ENCODE measurements at places on chromosomes 4 and X.

DNA sequence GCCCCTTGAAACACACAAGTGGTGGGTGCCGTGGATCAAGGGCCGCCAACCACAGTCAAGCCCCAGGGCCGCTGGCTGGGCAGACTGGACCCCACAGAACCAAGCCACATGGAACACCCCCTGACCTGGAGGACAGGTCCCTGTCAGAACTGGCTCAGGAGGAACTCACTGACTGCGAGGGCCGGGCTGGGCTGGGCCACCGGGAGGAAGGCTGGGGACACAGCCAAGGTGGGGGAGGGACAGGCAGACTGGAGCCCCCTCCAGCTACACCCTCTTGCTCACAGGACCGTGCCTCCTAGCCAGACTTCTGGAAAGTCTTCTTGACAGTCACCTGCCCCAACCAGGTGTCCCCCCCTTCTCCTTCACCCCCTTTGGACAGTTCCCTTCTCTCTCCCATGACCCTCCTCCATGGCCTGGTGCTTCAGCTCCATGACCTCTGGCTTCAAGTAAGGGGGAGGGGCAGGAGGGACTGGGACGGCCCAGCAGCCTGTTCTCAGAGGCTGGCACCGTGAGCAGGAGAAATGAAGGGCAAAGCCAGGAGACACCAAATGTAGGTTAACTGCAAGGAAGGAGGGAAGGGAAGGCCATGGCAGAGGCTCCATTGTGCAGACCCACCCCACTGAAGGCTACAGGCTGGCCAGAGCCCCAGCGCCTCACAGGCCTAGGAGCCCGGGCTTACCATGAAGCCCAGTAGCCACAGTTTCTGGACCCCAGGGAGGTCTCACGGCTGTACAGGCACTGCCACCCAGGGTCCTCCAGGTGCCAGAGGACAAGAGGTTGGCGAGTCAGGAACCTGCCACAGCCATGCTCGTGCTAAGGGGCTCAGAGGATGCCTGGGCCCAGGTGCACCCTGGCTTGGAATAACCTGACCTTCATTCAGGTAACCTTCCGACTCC, 22.6 kb upstream of the DUSP9 start:
- DNase-seq: no peak

GRCh38 chr4:336099-336892, 1.3 kb upstream of the ZNF141 start:
- no peak for DNase-seq

GRCh38 chr4:158162631-158163030, 10.2 kb downstream of the GASK1B start:
- DNase-seq: no peak

GRCh38 chr4:145861336-145862318, 77.0 kb downstream of the ZNF827 start:
- no peak for DNase-seq

DNA sequence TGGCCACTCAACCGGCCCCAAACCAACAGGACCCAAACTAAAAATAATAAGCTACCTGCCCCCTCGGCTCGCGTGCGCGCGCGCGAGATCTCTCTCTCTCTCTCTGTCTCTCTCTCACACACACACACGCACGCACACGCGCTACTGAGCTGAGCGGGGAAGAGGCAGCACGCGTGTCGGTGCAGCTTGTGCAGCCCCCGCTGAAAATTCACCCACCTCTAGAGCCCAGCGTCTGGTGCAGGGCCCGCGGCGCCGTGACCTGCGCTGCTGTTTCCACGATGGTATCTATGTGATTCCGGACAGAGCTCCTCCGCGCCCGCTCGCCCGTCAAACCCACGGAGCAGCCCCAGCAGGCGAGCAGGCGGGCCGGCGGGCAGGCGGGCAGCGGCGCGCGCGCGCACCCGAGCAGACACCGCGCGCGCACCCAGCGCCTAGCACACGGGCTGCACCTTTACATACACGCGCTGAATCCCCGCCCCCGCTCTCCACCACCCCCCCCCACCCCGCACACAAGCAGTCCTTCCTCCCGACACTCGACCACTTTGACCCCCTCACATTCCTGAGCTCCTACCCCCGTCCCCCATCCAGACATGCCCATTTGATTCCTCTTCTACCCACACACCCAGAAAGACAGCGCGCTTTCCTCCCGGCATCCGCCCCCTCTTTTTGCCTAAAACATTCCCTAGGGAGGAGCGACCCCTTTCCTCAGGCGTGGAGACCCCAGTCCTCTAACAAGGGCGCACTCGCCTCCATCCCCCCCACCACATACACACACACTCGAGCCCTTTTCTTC, 1.0 kb downstream of the SLITRK4 start:
- DNase-seq: no peak

- peak; percentile 82 for DNase-seq
Observed at GRCh38 chr4:158322109-158322508, 111.8 kb downstream of the TMEM144 start.

DNA sequence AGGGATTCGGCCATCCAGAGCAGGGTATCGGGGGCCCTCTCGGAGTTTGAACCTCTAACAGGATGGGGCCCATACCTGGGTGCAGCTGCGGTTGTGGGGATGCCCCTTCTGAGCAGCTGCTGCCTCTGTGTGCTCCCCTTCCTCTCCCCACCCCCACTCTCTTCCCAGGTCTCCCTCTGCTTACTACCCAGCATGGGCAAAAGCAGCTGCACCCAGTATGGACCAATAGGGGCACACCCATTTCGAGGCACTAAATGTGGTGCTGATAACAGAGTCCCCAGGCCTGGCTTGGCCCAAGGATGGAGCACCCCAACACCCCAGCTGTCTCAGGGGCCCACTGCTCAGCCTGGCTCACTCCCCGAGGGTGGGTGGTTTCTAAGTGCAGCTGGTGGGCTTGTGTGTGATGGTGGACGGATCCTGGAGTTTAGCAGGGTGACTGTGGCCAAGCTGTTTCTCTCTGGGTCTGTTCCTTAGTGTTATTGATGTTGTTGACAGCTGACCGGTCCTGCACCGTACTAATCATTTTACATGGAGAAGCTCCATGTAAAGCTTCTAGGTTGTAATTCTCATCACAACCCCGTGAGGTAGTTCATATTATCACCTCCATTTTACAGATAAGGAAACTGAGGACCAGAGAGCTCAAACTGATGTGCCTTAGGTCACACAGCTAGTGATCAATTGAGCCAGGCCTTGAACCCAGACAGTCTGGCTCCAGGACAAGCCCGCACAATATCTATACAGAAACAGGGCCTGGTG, 13.1 kb upstream of the KIAA0232 start:
- no peak for DNase-seq

- peak; percentile 97 for DNase-seq
Observed at GRCh38 chr4:76752861-76753501, 145.0 kb downstream of the SOWAHB start.

DNA sequence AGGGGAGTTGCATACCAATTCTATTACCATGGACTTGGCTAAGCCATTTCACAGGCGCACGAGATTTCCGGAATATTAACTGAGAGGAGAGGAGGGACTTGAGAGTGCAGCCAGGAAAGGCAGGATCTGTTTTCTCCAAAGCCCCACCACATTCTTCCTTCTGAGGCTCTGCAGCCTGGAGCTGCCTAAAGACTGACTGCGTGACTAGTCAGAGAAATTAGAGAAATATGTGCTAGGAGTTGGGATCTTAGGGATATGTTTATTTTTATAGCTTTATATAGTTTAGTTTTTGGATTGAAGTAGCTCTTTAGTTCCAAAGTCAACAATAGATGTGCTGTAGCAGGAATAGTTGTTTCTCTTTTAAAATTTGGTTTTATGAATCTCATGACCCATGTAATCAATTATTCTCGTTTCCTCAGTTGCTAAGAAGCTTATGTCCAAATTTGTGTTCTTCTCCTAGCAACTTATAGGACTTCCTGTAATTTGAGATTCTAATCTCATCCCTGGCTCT, 300.1 kb upstream of the DDX53 start:
- DNase-seq: no peak

DNA sequence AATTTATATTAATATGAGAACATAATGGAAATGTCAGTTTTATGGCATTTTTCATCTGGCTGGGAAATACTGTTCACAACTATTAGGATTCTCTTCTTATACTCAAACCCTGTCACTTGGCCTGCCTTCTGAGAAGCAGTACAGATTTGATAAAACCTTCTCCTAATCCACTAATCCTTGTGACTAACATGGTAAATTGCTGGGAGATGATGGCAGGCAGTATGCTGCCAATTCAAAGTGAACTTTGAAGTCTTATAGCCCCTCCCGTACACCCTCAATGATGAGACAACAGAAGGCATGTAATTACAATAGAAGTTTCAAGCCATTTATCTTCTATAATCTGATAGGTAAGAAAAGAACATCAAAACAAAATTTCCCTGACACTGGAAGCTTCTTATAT, 36.9 kb downstream of the PAQR3 start:
- no peak for DNase-seq

GRCh38 chrX:15017491-15017890, 144.3 kb downstream of the MOSPD2 start:
- DNase-seq: no peak

DNA sequence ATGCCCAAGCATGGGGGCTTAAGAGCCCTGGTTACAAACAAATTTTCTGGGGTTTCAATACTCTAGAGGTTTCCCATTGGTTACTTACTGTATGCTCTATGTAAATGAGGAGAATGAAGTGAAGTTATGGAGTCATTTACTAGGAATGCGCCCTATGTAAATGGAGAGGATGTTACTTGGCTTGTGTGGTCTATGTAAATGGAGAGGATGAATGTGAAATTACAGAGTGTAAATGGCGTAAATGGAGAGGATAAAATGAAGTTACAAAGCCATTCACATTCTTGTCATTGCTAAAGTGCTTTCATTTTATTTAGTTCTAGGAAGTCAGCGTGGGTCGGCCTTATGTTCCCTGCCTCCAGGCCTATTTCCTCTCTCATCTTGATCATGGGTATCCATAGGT, 810.5 kb upstream of the ADGRL3 start:
- DNase-seq: no peak

- no peak for DNase-seq
Observed at GRCh38 chrX:48493890-48494364, 14.9 kb upstream of the PORCN start.

DNA sequence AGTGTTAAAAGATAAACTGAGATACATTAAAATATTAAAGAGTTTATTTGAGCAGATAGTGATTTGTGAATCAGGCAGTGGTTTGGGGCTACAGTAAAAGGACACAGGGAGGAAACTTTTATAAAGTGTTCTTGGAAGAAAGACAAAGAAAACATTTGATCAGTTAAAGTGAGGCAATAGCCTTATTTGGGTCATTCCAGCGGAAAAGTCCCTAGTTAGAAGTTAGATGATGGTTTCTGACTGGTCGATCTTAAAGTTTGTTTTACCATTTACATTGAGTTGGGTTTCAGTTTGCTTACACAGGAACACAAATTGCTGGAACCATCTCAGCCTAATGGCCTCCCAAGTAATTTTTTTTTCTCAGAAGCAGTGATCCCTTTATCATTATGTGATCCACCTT, 69.7 kb downstream of the PPP1R2C start:
- DNase-seq: peak; percentile 11

- DNase-seq: no peak
Observed at GRCh38 chr4:145019346-145019745, 78.7 kb downstream of the ANAPC10 start.

DNA sequence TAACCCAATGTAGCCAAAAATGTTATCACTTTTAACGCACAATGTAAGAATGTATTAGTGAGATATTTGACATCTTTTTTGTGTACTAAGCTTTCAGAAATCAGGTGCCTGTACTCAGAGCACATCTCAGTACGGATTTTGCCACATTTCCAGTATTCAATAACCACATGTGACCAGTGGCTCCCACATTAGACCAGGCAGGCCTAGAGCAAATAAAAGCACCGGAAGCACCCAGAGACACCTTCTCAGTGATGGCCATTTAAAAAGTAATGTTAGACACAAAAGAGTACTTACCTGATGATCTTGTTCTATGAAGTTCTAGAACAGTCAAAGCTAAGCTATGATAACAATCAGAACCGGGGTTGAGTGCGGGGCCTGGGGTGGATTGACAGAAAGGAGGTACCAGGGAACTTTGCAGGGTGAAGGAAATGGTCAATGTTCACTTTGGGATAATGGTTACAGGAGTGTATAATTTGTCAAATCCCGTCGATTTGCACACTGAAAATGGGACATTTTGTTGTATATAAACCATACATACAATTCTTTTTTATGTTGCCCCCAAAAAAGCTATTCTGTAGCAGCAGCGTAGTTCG, 1.2 kb downstream of the CTPS2 start:
- DNase-seq: no peak

- no peak for DNase-seq
Observed at GRCh38 chrX:119745283-119745848, 13.0 kb upstream of the SOWAHD start.

- peak; percentile 53 for DNase-seq
Observed at GRCh38 chr4:107740950-107741701, 21.1 kb upstream of the PAPSS1 start.

Measured in BJ (cell line).